Stimulated activated CD4-positive, alpha-beta T cell treated with anti-CD3 and anti-CD28 coated beads, Interleukin-4, amount 100 ng/mL, for 48 hours (primary cell): ENCODE measurements at places on chromosomes 2 and 18.

GRCh38 chr2:235244255-235245220, 249.3 kb upstream of the AGAP1 start:
- no peak for DNase-seq

DNA sequence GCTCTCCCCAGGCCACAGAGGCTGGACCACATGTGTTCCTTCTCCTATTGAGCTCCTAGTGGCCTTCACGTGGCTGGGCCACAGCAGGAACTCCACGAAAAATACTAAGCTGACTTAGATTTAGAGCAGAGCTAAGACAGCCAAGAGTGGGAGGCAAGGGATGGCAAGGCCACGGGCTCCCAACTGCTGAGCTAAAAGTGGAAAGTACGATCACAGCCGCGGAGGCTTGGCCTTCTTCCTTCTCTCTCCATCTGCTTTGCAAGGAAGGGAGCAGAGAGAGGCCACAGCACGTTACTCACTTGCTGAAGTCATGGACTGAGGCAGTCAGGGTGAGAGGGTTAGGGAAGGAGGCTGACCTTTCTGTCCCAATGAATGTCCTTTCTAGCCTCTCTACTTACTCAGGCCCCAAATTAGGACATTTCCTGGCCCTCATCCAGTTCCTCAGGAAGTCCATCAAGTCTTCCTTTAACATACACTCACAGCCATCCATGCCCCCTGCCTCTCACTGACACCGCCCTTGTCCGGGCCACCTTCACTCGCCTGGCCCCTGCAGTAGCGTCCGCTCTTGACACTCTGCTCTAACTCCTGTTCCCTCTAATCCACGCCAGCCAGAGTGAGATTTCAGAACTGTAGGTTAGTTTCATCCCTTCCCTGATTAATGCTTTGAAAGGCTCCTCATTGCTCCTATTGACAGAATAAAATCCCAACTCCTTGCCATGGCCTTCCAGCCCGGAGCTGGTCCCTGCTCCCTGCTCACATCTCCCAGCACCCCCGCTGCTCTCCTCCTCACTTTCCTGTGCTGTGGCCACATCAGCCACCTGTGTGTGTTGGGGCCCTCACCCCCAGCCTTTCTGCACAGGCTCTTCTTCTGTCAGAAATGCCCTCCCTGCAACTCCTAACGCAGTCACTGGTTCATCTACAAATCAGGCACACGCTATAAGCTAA, 204.2 kb downstream of the CYP26B1 start:
- DNase-seq, result no peak

GRCh38 chr18:58862356-58862755, 2.3 kb upstream of the ZNF532 start:
- DNase-seq, result no peak

DNA sequence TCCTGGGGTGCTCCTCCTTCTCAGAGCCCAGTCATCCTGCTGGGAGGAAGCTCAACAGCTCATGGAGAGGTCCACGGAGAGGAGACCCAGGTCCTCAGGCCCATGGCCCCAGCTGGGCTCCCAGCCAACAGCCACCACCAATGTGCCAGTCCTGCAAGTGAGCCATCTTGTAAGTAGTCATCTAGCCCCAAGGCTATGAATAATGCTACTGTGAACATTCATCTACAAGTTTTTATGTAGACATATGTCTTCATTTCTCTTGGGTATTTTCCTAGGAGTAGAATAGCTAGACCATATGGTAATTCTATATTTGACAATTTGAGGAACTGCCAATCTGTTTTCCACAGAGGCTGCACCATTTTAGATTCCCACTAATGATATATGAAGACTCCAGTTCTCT, 166.1 kb downstream of the MTCL1 start:
- DNase-seq, result no peak

DNA sequence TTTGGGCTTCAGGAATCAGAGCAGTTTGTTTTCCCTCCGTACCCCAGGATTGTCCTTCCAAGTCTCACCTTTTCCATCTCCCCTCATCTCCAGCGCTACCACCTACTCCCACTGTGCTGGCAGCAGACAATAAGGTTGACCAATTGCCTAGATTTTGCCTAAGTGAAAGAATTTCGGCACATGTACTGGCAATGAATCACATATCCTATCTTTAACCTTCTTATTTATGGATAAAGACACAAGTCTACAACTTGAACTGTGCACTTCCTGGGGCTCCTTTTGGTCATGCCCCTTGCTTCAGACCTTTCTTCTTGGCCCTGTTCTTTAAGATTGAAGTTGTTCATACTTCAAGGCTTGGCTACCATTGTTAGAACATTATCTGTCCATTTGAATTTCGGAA, 71.4 kb downstream of the KCMF1 start:
- DNase-seq, result no peak

- no peak for DNase-seq
Measured at GRCh38 chr2:172226244-172227061, 123.8 kb upstream of the DLX2 start.

DNA sequence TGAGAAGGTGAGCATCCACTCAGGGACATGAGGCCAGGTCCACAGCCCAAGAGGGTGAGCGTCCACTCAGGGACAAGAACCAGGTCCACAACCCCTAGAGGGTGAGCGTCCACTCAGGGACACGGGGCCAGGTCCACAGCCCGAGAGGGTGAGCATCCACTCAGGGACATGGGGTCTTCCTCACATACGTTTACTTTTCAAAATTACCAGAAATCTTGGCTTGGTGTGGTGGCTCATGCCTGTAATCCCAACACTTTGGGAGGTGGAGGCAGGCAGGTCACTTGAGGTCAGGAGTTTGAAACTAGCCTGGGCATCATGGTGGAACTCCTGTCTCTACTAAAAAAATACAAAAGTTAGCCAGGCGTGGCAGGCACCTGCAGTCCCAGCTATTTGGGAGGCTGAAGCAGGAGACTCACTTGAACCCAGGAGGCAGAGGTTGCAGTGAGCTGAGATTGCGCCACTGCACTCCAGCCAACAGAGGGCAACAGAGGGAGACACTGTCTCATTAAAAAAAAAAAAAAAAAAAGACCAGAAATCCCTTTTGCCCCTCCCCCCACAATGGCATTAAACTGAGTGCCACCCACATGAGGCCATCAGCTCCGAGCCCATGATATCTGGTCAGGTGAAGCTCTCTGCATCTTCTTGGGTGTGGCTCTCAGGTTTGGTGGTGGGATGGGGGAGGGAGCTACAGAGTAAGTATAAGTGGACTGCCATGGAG, 9.0 kb upstream of the MBP start:
- no peak for DNase-seq

GRCh38 chr18:60446821-60447220, 74.2 kb upstream of the MC4R start:
- DNase-seq, result no peak

- no peak for DNase-seq
Measured at GRCh38 chr18:39571511-39571910, 2005.9 kb upstream of the CELF4 start.
